Endodermal cell (in vitro differentiated cells): ENCODE measurements at places on chromosomes 4 and X. TPM values are rescaled to one million over a fixed set of nuclear protein-coding genes. Genes with fewer than 3 reads are reported as not detected.

Gene RTL3
- not detected in 2 replicates for total RNA-seq

- no peak for DNase-seq
Measured at GRCh38 chr4:126233483-126233882, 918.7 kb downstream of the FAT4 start.

DNA sequence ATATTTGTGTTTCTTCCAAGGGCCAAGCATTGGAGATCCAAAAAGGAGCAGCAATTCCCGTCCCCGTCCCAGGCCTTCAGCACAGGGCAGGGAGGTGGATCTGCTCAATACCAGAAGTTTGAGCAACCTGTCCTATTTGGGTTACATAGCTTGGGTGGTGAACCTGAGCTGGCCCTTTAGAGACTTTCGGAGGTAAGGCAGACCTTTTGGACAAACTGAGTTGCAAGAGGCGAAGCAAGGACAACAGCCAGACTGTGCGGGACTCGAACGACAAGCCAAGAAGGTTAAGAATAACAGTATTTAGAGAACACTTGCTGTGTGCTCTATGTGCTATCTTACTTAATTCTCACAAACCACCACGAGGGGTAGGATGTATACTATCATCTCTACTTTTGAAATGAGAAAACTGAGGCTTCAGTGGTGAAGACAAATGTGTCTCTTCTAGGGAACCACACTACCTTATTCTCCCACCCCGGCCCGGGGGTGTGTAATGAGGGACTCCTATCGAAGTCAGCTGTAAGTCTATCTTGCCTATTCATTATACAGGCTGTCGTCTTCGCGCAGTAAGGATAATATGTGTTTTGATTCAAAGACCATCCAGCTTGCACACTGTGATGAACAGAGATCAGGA, 1.3 kb downstream of the NOP14 start:
- DNase-seq, result peak; percentile 62

GRCh38 chr4:144901141-144901540, 196.9 kb downstream of the ANAPC10 start:
- no peak for DNase-seq

GRCh38 chr4:122224348-122224747, 72.2 kb downstream of the BLTP1 start:
- peak; percentile 52 for DNase-seq

GRCh38 chrX:139237141-139237540, 293.4 kb upstream of the F9 start:
- DNase-seq, result no peak

- DNase-seq, result peak; percentile 75
Measured at GRCh38 chr4:77697860-77698590, 92.4 kb downstream of the CXCL13 start.

Gene ZNF185
- total RNA-seq, result 20.7 to 37.5 TPM (median 22.4 TPM) in 3 replicates
